Left ventricle myocardium superior (tissue), 1 donor: ENCODE measurements at places on chromosomes 6 and 20.

GRCh38 chr6:166830185-166830890, 126.0 kb downstream of the RNASET2 start:
- no peak for DNase-seq

- no peak for DNase-seq
Observed at GRCh38 chr6:146944077-146944476, 260.1 kb upstream of the STXBP5 start.

GRCh38 chr6:75306064-75306463, 21.5 kb upstream of the TMEM30A start:
- DNase-seq: no peak

- no peak for DNase-seq
Observed at GRCh38 chr6:39911513-39912125, 22.6 kb downstream of the MOCS1 start.

GRCh38 chr6:143195349-143195845, 134.7 kb downstream of the AIG1 start:
- DNase-seq: peak; percentile 52

GRCh38 chr6:1129131-1129530, 182.8 kb upstream of the FOXQ1 start:
- peak; percentile 44 for DNase-seq

- DNase-seq: no peak
Observed at GRCh38 chr6:17427062-17427461, 33.7 kb downstream of the CAP2 start.

GRCh38 chr6:163170294-163170883, 244.1 kb upstream of the QKI start:
- DNase-seq: no peak

GRCh38 chr6:33967966-33968724, 164.3 kb upstream of the MLN start:
- DNase-seq: no peak

GRCh38 chr20:47708140-47708807, 77.0 kb downstream of the SULF2 start:
- DNase-seq: no peak

DNA sequence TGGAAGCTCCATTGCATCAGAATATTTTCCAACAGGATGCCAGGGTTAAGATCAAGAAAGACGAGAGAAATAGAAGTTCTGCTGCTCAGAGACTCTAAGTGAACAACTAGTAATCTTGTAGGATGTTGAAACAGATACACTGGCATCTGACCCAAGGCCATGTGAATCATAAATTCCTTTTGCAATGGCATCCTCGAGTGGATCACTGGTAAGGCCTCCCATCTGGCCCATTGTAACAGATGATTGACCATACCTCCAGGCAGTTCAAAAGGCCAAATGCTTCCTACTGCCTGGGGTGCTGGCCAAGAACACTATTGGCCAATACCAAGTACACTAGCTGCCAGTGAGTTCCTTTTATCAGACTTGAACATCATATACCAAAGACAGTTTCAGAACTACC, 9.9 kb upstream of the SLC17A3 start:
- DNase-seq: no peak

GRCh38 chr6:44074439-44074812, 52.8 kb downstream of the MRPL14 start:
- peak; percentile 89 for DNase-seq

GRCh38 chr20:62759981-62760431, 36.3 kb upstream of the MRGBP start:
- DNase-seq: peak; percentile 13

- DNase-seq: no peak
Observed at GRCh38 chr6:136510782-136511181, 39.4 kb downstream of the MAP7 start.

DNA sequence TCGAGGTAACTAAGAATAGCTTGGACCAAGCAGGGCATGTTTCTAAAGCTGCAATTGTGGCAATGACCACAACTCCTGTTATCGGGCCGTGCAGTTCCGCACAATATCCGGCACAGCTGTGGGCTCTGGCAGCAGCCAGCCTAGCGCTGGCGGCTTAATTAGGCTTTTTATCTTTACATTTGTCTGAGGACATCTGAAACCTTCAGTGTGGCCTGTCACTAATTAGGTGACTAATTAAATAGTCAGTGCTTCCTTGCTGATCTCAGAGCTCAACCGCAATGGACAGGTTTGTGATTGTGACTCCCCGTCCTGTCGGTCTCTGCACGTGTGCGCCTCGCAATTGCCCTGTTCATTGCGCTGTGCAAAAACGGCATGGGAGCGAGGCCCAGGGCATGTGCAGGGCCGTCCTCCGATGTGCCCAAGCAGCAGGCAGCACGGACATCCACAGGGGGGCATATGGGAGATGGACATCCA, 134.8 kb upstream of the INSM1 start:
- no peak for DNase-seq

- no peak for DNase-seq
Observed at GRCh38 chr20:11170025-11170424, 496.2 kb upstream of the JAG1 start.
